GM12865 (cell line): ENCODE measurements at places on chromosomes 5 and 9.

GRCh38 chr5:153893817-153894216, 144.9 kb downstream of the FAM114A2 start:
- no peak for DNase-seq

DNA sequence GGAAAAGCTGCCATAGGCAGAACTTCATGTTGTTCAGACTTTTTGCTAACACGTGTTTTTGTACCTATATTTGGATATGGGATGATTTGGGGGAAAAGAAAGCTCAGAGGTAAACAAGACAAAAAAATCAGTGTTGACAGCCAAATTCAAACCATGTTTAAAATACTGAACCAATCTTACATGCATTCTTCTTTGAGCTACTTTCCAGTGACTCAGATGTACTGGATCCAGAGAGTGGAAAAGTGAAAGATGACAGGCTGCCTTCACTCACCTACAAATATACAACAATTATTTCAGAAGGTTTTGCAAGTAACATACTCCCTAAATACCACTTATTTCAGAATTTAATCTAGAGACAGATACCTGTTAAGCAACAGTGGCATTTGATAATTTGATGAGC, 165.7 kb downstream of the MPDZ start:
- DNase-seq = no peak

DNA sequence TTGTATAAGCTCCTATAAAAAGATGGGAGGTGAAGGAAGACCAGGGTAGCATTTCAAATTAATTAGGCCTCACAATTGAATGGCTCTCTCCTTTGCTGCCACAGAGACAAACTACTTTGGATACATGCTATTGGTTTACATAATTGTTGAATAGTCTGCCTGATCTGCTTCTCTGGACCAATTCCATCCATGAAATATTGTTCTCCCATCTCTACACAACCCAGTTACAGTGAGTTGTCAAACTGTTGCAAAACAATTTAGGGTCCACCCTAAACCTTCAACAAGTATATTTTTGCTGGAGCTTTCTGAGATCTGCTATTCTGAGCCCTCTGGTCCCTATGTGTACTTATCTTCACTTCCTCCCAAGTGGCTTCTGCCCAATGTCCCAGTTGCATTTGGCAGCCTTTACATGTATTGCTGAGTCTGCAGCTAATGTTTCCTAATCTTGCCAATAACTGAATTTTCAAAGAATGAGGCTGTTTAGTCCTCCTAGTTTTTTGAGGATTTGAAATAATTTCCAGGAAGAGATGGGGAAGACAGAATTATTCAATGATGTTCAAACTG, 38.9 kb downstream of the AGTPBP1 start:
- no peak for DNase-seq

GRCh38 chr9:23606107-23606506, 219.9 kb downstream of the ELAVL2 start:
- no peak for DNase-seq

GRCh38 chr9:12469084-12469483, 224.1 kb upstream of the TYRP1 start:
- DNase-seq = no peak
